Activated T-helper 2 cell treated with anti-CD3 and anti-CD28 coated beads, Interferon-gamma antibody, Interleukin-2, Interleukin-4, amounts not matched to agents 10 μg/mL and 5 μg/mL and 100 μg/mL, durations not matched to agents 14 hours and 24 hours and 36 hours (primary cell): ENCODE measurements at places on chromosomes 3 and 15. TPM values are rescaled to one million over a fixed set of nuclear protein-coding genes. Genes with fewer than 3 reads are reported as not detected.

The ADGRG7 gene
- not detected in 2 replicates for total RNA-seq

- no peak for DNase-seq
Observed at GRCh38 chr3:58996730-58997129, 53.1 kb downstream of the CFAP20DC start.

GRCh38 chr3:143273975-143274690, 154.6 kb downstream of the CHST2 start:
- DNase-seq = no peak

DNA sequence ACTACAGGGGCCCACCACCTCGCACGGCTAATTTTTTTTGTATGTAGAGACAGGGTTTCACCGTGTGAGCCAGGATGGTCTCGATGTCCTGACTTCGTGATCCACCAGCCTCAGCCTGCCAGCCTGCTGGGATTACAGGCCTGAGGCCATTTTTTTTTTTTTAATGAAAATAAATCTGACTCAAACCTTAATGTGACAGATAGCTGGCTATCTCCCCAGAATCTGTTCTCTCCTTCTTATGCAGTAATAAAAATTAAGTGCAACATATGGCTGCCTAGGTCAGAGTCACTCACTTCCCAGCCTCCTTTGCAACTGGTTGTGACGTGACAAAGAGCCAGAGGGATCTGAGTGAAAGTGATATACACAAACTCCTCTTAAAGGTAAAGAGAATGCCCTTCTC, 53.0 kb downstream of the ZNF148 start:
- DNase-seq = no peak

DNA sequence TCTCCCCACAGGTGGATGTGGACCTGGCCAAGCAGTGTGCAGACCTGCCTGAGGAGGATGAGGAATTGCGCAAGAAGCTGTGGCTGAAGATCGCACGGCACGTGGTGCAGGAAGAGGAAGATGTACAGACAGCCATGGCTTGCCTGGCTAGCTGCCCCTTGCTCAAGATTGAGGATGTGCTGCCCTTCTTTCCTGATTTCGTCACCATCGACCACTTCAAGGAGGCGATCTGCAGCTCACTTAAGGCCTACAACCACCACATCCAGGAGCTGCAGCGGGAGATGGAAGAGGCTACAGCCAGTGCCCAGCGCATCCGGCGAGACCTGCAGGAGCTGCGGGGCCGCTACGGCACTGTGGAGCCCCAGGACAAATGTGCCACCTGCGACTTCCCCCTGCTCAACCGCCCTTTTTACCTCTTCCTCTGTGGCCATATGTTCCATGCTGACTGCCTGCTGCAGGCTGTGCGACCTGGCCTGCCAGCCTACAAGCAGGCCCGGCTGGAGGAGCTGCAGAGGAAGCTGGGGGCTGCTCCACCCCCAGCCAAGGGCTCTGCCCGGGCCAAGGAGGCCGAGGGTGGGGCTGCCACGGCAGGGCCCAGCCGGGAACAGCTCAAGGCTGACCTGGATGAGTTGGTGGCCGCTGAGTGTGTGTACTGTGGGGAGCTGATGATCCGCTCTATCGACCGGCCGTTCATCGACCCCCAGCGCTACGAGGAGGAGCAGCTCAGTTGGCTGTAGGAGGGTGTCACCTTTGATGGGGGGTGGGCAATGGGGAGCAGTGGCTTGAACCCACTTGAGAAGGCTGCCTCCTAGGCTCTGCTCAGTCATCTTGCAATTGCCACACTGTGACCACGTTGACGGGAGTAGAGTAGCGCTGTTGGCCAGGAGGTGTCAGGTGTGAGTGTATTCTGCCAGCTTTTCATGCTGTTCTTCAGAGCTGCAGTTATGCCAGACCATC, 8.6 kb downstream of the VPS18 start:
- no peak for DNase-seq

The UBAP1L gene
- 6.0 and 6.3 TPM in 2 replicates for total RNA-seq

GRCh38 chr15:92407916-92408315, 14.2 kb downstream of the ST8SIA2 start:
- DNase-seq = no peak

- DNase-seq = no peak
Observed at GRCh38 chr15:38021259-38021658, 86.8 kb downstream of the TMCO5A start.

GRCh38 chr3:72739531-72740466, 108.4 kb downstream of the SHQ1 start:
- no peak for DNase-seq

DNA sequence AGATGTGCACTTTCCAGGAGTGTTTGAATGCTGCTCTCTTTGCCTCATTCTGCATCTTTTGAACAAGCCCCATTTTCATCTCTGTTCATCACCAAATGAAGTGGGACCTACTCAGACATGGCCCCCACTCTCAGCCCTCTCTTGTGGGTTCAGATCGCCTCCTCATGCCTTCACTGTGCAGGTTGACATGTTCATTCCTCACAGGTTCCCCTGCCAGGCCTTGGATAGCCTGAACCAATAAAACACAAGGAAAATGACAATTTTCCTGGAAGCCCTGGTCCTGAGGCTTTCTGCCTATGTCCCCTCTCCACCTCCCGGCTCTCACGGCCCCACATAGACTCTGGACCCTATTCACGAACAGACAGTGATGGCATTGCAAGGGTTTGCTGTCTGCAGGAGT, 17.7 kb downstream of the KLF15 start:
- DNase-seq = no peak

DNA sequence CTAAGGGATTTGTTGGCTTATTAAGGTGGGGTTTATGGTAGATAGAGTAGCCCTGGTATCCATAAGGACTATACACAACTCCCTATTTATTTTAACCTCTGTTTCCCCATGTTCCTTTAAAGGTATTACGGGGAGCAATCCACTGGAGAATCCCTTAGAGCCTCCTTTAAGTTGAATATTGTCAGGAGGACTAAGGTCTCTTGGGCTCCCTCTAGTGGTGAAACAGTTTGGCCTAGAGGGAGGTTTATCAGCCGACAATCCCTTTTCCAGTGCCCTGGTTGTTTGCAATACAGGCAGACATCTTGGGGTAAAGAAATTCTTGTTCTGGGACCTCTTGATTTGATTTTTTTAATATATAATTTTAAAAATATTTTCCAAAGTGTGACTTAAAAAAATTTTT, 12.9 kb downstream of the OPA1 start:
- peak; percentile 17 for DNase-seq

- no peak for DNase-seq
Observed at GRCh38 chr3:464255-464654, 267.7 kb downstream of the CHL1 start.

DNA sequence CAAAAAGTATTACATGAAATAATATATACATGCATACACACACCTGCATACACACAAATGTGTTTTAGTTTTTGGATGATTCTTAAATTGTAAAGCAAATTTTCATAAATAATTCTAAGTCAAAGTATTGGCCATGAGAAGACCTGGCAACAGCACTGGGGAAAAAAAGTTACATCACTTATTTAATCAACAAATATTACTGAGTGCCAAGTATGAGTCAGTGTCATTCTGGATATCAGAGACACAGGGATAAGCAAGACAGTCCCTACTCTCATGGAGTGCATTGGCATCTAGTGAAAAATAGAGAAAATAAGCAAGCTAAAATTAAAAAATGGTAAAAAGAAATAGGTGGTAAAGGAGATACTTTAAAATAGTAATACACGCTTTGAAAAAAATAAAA, 29.4 kb upstream of the GUCA1C start:
- DNase-seq = no peak

The CYP19A1 gene
- 1.5 and 2.3 TPM in 2 replicates for total RNA-seq

GRCh38 chr3:58596834-58597518, 19.8 kb upstream of the FAM107A start:
- no peak for DNase-seq

DNA sequence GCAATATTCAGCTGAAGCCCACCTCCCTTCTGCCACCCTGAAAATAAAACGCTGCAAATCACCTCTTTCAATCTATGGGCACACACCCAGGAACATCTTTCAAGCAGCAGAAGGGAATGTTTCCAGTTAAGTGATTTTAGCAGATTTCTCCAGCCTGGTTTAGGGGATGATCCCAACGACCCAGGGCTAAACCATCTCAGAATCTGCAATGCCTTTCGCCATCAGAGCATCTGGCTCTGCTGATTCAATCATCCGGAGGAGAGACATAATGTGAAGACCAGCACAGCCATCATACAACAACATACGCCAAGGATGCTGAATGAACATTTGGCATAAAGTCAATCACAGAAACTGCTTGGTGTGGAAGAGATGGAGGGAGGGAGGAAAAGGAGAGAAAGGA, 15.5 kb upstream of the LRRN1 start:
- DNase-seq = no peak

The MYO5A gene
- total RNA-seq = 22.8 and 23.6 TPM in 2 replicates

The AMOTL2 gene
- total RNA-seq = not detected in 2 replicates

DNA sequence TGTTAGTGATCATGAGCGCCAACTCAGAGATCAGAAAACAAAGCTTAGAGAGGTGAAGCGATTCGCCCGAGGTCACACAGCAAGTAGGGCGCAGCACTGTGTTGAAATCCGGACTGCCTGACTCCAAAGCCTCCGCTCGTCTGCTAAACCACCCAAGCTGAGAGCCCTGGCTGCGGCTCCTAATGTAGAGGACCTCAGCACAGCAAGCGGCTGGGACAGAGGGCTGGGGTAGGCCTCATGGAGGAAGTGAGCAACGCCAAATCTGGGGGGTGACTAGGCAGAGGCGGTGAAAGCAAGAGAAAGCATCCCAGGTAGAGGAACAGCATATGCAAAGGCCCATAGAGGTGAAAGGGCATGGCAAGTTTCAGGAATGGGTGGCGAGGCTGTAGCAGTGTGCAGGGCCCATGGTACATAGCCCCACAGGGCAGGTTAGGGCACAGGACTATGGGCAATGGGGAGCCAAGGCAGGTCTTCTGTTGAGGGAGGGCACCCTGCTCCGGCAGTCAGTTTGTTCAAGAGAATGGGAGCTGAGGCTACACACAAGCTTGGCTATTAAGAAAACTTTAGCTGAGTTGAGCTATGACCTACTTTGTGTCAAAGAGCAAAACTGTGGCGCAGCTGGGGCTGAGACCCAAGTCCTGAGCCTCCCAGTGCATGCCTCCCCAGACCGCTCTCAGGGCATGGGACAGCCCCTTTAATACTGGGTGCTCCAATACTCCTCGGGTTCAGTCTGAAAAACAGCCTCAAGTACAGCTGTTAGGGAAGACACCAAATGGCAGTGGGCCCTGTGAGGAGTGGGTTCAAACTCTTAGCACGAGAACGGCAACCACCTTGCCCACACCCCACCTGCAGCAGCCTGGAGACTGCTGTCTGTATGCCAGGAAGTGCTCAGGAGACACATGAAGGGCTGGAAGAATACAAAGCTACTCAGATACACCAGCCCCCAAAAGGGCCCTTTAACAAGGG, 988 bp upstream of the CFAP92 start:
- no peak for DNase-seq

The SLC33A1 gene
- total RNA-seq = 30.2 and 33.6 TPM in 2 replicates

GRCh38 chr15:92328207-92328606, 65.5 kb upstream of the ST8SIA2 start:
- no peak for DNase-seq

DNA sequence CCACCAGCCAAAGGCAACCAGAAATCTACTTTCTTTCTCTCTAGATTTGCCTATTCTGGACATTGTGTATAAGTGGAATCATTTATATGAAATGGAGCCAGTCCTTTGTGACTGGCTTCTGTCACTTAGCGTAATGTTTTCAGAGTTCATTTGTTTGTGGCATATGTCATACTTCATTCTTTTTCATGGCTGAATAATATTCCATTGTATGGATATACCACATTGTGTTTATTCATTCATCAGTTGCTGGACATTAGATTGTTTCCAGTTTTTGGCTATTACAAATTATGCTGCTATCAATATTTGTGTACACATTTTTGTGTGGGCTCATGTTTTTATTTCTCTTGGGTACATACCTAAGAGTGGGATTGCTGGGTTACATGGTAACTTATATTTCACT, 139.2 kb upstream of the CTDSPL start:
- no peak for DNase-seq

DNA sequence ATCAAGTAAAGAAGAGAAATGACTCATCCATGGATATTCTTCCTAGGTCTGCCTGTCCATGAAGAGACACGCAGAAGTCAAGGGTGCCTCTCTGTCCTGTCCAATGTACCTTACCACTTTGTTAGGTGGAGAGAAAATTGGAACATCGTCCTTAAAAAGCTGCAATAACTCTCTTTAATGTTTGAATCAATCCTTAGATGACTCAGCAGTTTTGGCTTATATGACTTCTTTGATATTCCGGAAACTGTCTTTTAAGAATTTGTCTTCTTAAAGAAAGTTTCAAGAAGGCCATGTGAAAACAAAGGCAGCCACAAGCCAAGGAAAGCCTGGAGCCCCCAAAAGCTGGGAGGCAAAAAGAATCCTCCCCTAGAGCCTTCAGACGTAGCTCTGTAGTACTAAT, 49.2 kb downstream of the MRPL3 start:
- DNase-seq = no peak

The NEK11 gene
- total RNA-seq = 1.1 and 1.2 TPM in 2 replicates

DNA sequence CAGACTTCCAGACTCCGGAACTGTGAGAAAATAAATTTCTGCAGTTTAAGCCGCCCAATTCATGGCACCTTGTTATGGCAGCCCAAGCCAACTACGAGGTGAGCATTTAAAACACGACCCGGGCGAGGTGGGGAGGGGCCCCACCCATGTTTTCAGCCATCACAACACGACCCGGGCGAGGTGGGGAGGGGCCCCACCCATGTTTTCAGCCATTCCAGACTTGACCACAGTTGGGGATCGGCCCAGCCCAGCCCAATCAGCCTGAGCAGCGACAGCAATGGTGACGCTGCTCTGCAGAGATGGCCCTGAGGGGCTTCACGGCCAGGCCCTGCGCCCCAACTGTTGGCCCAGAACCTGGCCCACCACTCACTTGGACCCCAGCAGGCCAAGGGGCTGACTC, 93.1 kb downstream of the ATP10A start:
- DNase-seq = no peak

The PXYLP1 gene
- total RNA-seq = 57.2 and 66.0 TPM in 2 replicates

GRCh38 chr3:194009892-194010533, 125.9 kb upstream of the HES1 start:
- no peak for DNase-seq

DNA sequence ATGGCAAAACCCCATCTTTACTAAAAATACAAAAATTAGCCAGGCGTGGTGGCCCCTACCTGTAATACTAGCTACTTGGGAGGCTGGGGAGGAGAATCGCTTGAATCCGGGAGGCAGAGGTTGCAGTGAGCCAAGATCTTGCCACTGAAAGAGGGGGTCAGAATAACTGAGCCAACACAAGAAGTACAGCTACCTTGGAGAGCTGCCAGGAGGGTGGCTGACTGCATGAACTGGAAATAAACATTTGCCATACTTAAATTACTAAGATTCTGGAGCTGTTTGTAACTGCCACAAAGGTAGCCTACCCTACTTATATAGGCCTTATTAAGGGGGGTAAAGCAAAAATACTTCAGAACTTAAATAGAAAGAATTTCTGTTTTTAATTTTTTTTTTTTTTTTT, 15.4 kb upstream of the PIK3CB start:
- no peak for DNase-seq

The TM4SF4 gene
- total RNA-seq = not detected in 2 replicates
